H7 (cell line): ENCODE measurements at places on chromosomes 2 and 18. TPM values are rescaled to one million over a fixed set of nuclear protein-coding genes. Genes with fewer than 3 reads are reported as not detected.
A peak's percentile ranks its signal among the peaks of the same experiment; 100 is the strongest.

DNA sequence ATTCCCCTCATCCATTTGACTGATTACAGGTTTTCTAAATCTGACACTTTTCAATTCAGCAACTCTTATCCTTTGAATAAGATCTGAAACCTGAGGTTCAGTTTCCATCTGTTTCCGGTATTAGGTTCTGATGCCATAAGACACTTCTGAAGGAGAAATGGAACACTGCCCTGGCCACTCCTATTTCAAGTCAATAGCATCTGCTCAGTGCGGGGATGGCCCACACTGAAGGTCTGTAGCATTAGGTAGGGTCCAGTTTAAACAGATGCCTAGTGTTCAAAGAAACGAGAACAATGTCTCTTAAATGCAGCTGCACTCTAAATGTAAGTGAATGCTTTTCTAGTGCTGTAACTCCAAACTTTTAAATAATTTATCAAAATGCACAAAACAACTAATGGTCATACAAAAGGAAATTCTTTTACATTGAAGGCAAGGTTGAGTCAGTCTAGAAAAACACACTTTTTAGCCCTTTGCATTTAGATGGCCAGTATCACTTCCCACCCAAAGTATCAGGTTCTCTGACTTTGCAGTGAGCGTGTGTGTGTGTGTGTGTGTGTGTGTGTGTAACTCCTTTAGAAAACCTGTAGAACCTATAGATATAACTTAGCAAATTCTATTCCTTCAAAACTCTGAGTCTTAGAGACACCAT lies 78.2 kb downstream of the STK39 start:
- DNase-seq = no peak

DNA sequence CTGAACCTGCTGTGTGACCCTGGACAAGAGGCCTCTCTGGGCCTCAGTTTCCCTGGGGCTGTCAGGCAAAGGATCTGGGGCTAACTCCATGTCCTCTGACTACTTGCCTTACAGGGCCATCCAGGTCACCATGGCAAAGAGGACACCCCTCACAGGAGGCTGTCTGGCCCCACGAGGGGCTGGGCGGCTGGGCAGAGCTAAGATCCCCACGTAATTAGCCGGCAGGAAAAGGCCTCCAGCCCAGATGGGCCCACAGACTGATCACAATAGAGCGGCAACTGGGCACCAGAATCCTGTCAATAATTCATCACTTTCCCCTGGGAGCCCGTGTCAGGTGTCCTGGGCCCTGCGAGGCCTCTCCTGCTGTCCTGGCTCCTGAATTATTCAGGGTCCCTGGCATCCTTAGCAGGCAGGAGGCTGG lies 44.8 kb upstream of the OTOF start:
- no peak for DNase-seq

DNA sequence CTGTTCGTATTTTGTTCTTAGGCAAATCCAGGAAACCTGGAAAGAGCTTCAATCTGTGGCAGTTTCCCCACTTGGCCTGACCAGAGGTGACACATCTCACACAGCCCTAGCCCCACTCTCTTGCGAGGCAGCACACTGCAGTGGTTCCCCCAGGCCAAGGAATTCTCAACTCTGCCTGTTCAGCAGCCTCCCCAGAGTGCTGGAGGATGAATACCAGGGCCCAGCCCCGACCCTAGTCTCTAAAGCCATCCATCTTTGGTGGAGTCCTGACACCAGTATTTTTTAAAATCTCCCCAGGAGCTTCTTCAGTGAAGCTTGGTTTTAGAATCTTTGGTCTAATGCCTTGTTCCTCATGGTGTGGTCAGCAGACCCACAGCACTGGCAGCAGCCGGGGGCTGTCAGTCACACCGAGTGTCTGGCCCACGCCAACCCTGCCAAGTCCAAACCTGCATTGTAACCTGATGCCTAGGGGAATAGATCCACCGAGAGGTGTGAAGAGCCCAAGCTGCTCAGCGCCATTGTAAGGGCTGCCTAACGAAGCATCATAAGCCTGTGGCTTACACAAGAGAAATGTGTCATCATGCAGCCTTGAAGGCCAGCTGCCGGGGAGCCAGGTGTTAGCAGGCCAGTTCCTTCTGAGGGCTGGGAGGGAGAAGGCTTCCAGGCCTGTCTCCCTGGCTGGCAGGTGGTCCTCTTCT lies 428.7 kb upstream of the ID2 start:
- DNase-seq = no peak

DNA sequence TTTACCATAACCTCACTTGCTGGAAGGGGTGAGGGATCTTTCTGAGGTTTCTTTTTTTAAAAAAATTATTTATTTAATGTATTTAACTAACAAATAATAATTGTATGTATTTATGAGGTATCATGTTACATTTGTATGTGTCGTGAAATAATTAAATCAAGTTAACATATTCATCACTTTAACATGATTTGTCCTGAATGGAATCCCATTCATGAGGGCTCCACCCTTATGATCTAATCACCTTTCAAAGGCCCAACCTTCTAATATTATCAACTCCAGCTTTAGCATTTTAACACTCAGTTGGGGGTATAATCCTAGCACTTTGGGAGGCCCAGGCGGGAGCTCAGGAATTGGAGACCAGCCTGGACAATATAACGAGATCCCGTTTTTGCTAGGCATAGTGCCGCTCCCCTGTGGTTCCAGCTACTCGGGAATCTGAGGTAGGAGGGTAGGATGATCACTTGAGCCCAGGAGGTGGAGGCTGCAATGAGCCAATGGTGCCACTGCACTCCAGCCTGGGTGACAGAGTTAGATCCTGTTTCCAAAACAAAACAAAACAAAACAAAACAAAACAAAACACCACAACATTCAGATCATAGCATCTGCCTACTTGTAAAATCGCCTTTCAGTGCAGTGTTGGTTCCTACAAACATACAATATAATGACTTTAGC lies 1.1 kb upstream of the TAF4B start:
- no peak for DNase-seq

DNA sequence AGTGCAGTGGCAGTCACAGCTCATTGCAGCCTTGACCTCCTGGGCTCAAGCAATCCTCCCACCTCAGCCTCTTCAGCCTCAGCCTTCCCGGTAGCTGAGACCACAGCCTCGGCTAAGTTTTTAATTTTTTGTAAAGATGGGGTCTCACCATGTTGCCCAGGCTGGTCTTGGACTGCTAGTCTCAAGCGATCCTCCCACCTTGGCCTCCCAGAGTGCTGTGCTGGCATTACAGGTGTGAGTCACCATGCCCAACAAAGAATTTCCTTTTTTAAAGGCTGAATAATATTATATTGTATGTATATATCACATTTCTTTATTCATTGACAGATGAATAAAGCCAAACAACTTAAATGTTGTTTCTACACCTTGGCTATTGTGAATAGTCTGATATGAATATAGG lies 42.5 kb downstream of the MOB4 start:
- DNase-seq = no peak

- DNase-seq = peak; percentile 79
These were observed 1.0 kb downstream of the AGAP1 start for GRCh38 chr2:235494716-235495372.

- DNase-seq = no peak
These were observed 85.0 kb upstream of the TACR1 start for GRCh38 chr2:75284345-75284744.

- no peak for DNase-seq
These were observed 5.8 kb downstream of the CIB4 start for GRCh38 chr2:26635401-26635800.

GRCh38 chr2:88329815-88330603 lies 122.5 kb downstream of the FOXI3 start:
- peak; percentile 56 for DNase-seq

DNA sequence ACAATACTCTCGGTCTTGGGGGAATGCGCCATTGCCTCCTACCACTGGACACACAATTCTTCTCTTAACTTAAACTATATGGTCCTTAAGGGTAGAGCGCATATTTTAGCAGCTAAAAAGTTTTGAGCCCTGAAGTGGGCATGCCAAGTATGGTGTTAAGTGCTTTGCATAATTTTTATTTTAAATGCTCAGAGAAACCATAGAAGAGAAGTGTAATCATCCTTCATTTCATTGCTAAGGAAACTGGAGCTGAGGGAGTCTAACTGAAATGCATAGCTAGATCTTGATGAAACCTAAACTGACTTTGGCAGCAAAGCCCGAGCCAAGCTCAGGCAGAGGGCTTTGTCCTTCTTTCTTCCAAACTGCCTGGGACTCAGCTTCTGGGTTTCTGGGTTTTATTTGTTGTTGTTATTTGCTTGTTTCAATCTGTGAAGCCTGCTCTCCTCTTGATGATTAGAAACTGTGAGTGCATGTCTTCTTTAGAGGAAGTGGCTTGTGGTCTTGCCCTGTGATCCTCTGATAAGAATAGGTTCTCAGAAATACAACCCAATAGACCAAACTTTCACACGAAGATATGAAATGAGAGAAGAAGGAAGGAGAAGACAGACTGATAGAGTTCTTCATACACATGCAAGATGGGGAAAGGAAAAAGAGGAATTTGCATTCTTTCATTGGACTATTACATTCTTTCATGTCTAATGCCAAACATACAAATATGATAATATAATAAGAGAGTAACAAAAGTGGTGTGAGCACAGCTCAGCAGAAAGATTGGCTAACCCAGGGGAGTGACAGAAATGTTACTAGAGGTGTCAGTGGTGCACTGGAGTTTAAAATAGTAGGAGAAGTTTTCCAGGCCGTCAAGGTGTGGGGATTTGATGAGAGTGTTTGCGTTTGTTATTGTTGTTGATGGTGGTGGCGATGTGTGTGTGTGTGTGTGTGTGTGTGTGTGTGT lies 7.5 kb upstream of the RNF144A start:
- DNase-seq = no peak

GRCh38 chr2:67259556-67260342 lies 137.4 kb upstream of the ETAA1 start:
- DNase-seq = no peak

- DNase-seq = peak; percentile 76
These were observed 433 bp downstream of the SH3RF3 start for GRCh38 chr2:109129356-109129920.

GRCh38 chr2:20488201-20488641 lies 41.3 kb downstream of the RHOB start:
- no peak for DNase-seq

Gene CRIM1
- total RNA-seq = 19.0 and 21.4 TPM in 2 replicates

Gene RAB11FIP5
- 12.4 and 16.7 TPM in 2 replicates for total RNA-seq

Gene EIF2AK3
- total RNA-seq = 13.8 and 23.0 TPM in 2 replicates

Gene PIKFYVE
- total RNA-seq = 27.8 and 38.8 TPM in 2 replicates

Gene GREB1
- 16.9 and 17.3 TPM in 2 replicates for total RNA-seq
